Right atrium auricular region (tissue), 2 donors: ENCODE measurements at places on chromosomes 2 and 18. TPM values are rescaled to one million over a fixed set of nuclear protein-coding genes. Genes with fewer than 3 reads are reported as not detected.

Gene KIAA2012
- total RNA-seq = not detected

Gene ITGB6
- 0.20 TPM for total RNA-seq

DNA sequence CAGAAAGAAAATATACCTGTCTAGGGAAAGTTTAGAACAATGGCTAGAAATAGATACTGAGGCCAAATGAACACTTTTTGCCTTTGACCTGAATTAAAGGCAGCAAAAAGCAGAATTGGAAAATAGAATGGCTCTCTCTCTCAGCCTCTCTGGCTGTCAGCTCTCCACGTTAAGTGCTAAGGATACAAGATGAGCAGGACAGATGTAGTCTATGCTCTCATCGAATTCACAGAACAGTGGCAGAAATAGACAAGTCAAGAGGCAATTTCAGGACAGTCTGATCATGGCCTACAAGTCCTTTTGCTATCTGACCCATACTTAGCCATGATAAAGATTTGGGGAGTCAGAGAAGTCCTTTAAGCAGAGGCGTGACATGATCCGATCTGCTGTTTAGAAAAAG, 120.2 kb upstream of the CREB1 start:
- no peak for DNase-seq

DNA sequence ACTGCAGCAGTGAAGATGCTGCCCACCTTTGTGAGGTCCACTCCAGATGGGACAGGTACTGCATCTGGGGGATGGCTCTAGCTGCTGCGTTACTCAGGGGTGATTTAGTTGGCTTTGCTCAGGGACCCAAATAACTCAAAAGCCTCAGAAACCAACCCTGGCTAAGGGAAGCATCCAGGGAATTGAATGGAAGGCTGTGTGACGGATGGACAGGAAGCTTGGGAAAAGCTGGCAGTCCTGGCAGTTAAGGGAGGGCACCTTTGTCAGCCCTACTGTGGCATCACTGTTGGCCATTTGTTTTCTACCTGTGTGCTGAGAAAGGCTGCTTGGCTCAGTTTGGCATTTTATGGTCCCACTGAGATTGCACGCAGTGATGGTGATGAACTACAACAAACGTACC, 20.5 kb downstream of the HK2 start:
- DNase-seq = no peak

- peak; percentile 96 for DNase-seq
Measured at GRCh38 chr2:108719149-108720044, at the start of gene RANBP2. RANBP2 (plus strand) TSS chr2:108719482; CDS start chr2:108719607, 125 bp downstream.

GRCh38 chr18:74342416-74343043, 26.9 kb downstream of the C18orf63 start:
- no peak for DNase-seq
